ENCODE measurements at places on chromosomes 4 and X.

DNA sequence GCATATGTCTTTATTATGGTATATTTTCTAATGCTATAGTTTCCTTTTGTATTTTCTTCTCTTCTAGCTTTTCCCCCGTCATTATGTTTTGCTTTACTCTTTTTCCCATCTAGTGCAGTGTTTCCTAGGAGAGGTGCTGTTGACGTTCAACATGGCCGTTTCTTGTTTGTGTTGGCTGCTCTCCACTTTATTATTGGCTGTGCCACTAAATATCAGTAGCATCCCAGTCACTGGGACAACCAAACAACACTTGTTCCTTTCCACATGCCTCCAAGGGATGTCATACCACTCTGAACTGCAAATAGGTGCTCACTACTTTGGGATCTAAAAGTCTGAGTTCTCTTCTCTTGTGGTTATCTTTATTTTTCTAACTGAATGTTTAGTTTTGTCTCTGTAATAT, 26.5 kb downstream of the GBA3 start:
- no peak for DNase-seq

DNA sequence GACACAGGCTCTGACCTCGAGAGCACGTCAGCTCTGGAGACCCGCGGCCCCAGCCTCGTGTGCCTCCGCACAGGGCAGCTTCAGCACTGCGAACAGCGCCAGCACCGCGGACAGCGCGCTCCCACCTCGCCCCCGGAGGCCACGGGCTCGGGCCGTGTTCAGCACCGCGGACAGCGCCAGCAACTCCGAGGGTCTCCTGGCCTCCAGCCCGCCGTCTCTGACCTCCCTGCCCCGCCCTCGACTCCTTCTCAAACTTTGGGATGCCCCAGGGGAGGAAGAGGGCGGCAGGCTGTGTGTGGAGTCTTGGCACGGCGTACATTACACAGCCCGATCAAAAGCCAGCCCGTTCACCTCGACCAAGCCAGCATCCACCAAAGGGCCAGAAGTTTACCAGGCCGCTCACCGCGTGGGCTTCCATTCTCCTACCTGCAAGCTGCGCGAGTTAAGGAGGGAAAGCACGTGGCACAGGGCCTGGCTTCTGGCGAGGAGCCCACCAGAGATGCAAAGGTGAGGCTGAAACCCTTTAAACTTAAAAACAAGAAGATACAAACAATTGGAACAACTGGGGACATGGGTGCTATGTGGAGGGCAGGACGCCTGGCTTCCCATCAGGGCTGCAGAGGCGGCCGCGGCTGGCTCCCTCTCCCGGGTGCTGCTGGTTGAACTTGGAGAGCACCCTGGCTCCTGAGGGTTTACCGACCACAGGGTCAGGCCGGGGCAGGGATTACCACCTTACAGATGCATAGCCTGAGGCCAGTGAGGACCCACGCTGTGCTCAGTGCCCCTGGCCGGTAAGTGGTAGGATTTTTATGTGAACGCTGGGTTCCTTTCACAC, 4.5 kb upstream of the NKX1-1 start:
- DNase-seq: peak; percentile 37

DNA sequence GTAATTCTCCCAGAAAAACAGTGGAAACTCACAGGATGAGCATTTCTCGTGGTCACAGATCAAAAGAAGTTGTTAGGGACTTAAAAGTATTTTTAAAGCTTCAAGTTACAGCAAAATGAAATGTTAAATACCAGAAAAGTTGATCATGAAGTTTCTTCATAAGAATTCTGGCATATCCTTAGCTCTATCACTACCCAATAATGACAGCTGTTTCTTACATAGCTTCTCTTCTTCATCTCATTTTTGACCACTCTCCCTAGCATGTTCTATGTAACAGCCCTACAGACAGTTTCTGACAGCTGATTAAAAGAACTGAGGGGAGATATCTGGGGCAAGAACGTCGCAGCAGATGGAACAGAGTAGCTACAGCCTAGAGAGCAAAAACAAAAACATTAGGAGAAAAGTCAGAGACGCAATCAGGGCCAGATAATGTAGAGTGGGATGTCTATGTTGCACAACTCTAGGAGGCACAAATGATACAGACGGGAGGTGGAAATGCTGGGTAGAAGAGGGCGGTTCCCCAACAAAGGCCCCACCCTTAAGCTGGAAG, 108.7 kb downstream of the CORIN start:
- DNase-seq: no peak

DNA sequence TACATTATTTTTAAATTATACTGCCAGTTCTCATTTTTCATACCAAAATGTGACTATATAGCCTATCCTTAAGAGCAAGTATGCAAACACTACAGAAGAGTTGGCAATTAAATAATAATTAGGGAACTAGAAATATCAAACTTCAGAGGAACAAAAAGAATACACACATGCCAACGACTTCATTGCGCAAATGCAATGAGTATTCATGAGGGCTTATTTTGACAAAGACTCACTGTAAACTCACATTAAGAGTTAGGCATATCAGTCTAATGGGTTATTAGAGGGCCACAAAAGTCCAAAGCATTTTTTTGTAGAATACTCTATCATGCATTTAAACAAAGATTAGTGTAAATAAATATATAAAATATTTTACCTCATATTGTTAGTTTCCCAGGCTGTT, 31.6 kb downstream of the SLC10A7 start:
- no peak for DNase-seq

- DNase-seq: peak; percentile 44
Measured at GRCh38 chrX:150587585-150588503, 19.4 kb downstream of the MTM1 start.

- no peak for DNase-seq
Measured at GRCh38 chr4:154781126-154781982, at the start of gene RBM46. Gene RBM46, plus strand, starts transcription at chr4:154781272. Its CDS starts 15,481 bp downstream, at chr4:154796753.

DNA sequence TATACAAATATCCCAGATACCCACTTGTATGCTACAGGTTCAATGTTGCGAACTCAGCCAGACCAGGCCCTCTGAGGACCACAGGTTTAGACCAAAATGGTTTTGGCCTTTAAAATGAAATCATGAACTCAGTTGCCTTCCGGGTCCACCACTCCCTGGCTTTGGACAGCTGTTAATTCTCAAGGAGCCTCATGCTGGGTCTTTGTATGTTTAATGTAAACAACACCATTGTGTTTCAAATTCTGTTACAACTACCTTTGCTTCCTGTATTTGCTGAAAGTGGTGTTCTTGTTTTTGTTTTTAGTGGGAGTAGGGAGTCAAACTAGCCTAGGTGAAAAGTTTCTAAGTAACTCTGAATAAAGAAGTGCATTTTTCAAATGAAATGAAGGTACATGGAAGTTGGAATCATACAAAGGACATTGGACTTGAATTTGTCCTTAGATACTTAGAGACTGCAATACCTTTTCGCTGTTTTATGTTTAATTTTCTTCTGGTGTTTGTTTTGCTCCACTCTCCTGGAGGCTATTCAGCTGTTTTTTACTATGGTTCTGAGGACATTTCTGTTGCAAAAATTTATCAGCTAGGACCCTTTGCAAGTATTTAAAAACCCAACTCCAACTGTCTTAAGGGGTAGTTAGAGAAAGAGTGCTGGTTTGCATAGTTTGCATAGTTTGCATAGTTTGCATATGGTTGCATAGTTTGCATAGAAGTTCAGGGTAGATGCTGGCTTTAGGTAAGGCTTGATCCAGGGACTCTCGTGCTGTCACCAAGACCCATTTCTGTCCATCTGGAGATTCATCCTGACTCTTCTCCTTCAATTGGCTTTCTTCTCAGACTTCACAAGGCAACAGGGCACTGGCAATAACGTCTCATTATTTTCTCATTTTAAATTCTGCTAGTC, 70.1 kb downstream of the MID1IP1 start:
- DNase-seq: no peak

- no peak for DNase-seq
Measured at GRCh38 chr4:170256807-170257206, 167.1 kb upstream of the AADAT start.

- DNase-seq: no peak
Measured at GRCh38 chr4:176760471-176760870, 32.3 kb downstream of the VEGFC start.

DNA sequence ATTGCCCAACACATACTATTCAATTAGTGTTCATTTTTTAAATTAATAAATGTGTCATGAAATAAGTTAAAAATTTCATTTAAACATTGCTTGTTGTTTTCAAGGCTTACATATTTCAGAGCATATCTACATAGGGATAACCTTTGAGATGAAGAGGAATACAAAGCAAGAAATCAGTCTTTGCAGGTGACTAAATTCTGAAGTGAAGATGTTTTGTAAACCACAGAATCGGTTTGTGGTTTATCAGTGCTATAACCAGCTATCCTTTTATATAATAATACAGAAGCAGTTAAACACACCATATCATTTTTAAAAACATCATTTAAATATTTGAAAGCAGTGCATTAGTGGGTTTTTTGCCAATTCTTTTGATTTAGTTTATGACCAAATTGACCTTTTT, 26.9 kb downstream of the FAM241A start:
- no peak for DNase-seq

- DNase-seq: no peak
Measured at GRCh38 chrX:119208401-119209057, 27.6 kb upstream of the PGRMC1 start.

DNA sequence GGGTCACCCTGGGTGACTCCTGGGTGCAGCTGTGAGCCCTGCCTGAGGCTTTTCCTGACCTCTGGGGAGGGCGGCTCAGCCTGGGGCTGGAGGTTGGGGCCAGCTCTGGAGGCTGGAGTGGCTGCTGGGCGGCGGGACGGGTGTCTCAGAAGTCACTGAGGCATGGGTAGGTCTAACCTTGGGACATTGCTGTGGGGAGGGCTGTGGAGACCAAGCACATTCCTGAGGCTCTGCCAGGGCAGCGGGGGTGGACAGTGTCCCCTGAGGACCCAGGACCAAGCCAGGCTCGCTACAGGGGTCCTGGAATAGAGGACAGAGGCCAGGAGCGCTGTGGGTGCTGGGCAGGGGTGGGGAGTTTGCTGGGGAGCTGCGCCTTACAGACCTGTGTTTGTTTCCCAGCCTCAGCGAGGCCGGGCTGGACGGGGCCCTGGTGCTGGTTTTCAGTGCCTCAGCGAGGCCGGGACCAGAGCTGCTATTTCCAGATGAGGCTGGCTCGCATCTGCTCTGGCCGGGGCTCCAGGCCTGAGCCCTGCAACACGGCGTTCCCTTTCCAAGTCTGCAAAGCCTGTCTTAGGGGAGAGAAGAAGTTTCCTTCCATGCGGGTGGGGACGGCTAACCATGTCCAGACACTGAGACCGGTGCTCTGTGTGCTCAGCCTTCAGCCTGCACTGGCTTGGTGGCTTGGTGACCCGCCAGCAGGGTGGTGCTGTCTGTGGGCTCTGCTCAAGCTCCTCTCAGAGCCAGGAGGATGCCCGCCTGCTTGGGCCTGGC, 3.0 kb upstream of the SLC25A6 start:
- no peak for DNase-seq

DNA sequence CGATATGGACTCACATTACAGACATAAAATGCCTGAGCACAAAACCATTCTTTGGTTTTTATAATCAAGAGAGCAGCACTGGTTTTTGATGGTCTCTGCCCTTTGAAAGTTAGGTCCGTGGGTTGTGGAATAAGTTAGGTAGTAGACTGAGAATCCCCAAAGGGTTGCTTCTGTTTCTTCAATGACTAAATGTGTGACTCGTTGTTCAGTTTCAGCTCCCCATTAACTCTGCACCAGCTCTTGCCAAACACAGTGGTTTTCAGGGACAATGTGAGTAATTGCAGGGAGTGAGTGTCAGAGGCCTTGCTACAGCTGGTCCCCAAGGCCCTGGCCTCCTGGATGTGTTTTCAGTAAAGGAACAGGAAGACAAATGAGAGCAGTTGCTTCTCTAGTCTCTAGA, 24.8 kb downstream of the SMIM20 start:
- DNase-seq: peak; percentile 45

DNA sequence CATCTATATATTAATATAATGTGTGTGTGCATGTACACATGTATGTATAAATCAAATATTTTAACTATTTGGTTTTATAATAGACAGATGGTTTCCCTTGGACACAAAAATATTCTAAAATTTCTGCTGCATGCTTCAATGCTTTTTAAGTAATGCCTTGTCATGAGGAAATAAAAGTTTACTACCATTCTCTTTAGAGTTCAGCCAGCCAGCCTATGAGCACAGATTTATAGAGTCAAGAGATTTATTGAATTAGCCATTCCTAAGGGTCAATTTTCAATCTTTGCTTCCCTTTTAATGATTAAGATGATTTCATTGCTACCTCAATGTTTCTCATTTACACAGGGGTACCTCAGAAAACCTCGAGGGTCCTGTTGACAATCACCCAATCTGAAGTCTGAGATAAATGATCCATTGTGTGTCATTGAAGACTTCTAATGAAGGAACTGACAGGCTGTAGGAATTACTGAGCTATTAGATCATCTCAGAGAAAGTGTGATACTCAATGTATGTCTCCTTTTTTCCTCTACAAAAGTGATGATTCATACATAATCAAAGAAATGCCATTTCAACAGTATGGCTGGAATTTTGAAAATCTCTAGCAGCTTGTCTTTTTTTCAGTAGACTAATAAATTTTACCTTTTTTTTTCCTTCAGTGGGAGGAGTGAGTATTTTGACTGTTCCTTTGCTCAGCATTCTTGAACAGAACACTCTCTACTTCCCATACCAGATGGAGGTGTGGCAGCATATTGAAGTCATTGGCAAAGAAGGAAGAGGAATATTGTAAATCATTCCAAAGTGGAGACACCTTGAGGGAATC, 222.6 kb upstream of the PCDH18 start:
- no peak for DNase-seq

- DNase-seq: no peak
Measured at GRCh38 chrX:107102980-107103379, 15.6 kb downstream of the RBM41 start.

DNA sequence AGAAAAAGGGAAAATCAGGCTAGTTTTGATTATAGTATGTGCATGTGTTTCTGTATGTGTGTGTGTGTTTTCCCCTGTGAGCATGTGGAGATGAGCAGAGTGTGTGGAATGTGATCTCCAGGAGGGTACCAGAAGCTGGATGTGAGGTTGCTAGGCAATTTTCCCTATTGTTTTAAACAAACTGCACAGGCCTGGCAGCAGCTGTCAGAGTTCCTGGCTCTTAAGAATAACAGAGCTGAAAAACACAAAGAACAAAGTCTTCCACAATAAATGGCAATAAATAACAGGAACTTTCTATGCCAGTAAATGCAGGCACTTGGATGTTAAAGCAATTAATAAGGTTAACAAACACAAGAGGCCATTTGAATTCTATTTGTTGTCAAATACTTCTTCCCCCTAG, 344.6 kb upstream of the CTSO start:
- DNase-seq: no peak

- no peak for DNase-seq
Measured at GRCh38 chr4:147103403-147103946, 157.8 kb upstream of the TTC29 start.

Data from activated naive CD4-positive, alpha-beta T cell treated with Interleukin-2 at 50 U/mL for 16 hours (primary cell).